AG09319 (cell line): ENCODE measurements at places on chromosomes 1 and 21.
A peak's percentile ranks its signal among the peaks of the same experiment; 100 is the strongest.

- no peak for DNase-seq
Measured at GRCh38 chr1:69475021-69475420, 92.7 kb upstream of the LRRC7 start.

GRCh38 chr1:183081402-183082120, 58.3 kb downstream of the LAMC1 start:
- DNase-seq, result no peak

- DNase-seq, result no peak
Measured at GRCh38 chr1:91549041-91549735, 48.5 kb downstream of the CDC7 start.

DNA sequence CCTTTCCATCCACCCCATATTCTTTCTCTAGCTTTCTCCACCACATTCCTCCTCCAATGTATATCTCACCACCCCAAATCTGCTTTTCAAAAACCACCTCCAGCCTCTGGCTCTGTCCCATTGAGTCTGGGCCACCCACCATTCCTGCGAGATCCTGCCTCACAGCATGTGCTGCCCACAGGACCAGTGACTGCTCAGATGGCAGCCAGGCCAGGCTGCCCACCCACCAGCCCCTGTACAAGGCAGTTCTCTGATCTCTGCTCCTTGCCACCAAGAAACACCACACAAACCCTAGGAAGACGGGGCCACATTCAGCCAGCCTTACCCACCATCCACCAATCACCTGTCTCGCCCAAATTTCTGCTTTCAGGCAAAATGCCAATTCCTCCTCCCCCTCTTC, 53.7 kb downstream of the PLEKHA6 start:
- no peak for DNase-seq

- no peak for DNase-seq
Measured at GRCh38 chr1:186903374-186904136, 74.8 kb downstream of the PLA2G4A start.

GRCh38 chr1:167231873-167232450, 11.3 kb downstream of the POU2F1 start:
- no peak for DNase-seq

- DNase-seq, result no peak
Measured at GRCh38 chr1:229158341-229158921, 112.5 kb upstream of the RAB4A start.

GRCh38 chr1:183052861-183053260, 29.6 kb downstream of the LAMC1 start:
- DNase-seq, result no peak

- DNase-seq, result no peak
Measured at GRCh38 chr1:186655876-186656275, 24.3 kb downstream of the PTGS2 start.

DNA sequence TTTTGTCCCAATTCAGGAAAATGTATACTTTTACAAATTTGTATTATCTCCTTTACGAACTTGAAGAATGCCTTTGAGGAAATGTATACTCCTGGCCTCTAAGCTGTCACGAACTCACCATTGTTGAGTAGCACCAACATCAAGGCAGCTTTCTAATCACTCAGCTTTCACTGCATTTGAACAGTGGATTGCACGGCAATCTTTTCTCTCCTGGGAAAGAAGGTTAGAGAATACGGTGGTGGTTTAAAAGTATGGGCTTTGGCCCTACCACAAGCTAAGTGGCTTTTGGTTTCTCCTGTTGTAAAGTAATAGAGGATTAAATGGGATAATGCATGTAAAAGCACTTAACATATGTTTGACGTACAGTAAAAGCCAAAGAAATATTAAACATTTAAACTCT, 57.8 kb downstream of the CNST start:
- DNase-seq, result no peak

DNA sequence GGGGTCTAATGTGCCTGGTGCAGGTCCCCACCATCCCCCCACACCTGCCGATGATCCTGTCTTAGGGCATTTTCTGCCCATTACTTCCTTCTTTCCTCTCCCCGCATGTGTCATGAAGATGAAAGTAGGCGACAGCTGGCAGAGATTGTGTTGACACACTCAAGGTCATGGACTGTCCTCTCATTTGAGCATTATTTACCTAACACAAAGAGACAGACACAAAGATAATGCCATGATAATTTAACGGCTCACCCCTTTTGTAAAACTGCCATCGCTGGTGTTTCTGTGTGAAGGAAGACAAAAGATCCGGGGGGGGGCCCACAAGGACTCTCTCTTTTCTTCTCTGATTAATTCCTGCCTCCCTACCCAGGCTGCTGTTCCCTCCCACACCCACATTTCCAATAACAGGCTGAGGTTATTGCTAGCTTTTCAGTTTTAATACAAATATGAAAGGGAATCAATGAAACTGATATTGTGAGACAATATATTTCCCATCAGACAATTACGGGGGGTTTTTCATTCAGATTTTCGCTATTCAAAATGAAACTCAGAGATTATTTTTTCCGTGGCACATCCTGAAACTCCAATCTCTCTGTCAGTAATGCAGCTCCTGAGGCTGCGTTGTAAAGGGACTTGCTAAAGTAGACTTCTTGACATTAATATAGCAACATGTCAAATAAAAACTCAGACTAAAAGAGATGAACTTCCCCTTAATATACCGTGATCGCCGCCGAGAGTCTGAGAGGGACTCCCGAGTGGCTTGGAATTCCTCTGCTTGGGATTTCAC, 561.1 kb downstream of the NPHP4 start:
- no peak for DNase-seq

DNA sequence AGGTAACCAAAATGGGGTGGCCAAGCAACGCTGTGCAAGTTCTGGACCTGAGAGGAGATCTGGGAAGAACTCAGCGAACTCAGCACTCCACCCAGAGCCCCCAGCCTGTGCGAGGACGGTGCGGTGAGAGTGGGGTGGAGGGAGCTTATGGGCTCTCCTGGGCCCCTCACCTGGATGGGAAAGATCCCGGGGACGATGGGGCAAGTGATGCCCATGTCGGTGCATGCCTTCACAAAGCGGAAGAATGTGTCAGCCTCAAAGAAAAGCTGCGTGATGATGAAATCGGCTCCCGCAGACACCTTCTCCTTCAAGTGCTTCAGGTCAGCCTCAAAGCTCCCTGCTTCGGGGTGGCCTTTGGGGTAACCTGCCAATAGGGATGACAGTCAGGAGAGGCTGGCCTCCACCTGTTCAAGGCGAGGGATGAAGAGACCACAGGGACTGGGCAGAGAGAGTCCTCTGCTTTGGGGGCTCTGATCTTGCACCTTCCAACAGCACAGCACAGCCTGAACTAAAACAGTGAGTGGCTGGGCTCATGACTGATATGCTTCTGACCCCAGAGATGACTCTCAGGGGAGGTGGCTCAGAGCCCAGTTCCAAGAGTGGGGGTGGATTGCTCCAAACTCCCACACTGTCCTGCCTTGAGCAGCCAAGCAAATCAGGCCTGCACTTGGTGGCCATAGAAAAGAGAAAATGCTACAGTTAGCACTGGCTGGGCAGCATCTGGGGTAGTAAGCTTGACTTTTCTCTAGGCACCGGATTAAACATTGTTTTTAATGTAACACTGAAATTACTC, 9.5 kb downstream of the MTHFR start:
- no peak for DNase-seq

- no peak for DNase-seq
Measured at GRCh38 chr1:5916572-5917280, 75.5 kb downstream of the NPHP4 start.

- DNase-seq, result no peak
Measured at GRCh38 chr1:84538599-84538998, 32.2 kb upstream of the GNG5 start.

GRCh38 chr1:232109391-232109790, 482.8 kb downstream of the DISC1 start:
- DNase-seq, result no peak

- DNase-seq, result peak; percentile 42
Measured at GRCh38 chr1:230681599-230681998, 32.3 kb downstream of the AGT start.

DNA sequence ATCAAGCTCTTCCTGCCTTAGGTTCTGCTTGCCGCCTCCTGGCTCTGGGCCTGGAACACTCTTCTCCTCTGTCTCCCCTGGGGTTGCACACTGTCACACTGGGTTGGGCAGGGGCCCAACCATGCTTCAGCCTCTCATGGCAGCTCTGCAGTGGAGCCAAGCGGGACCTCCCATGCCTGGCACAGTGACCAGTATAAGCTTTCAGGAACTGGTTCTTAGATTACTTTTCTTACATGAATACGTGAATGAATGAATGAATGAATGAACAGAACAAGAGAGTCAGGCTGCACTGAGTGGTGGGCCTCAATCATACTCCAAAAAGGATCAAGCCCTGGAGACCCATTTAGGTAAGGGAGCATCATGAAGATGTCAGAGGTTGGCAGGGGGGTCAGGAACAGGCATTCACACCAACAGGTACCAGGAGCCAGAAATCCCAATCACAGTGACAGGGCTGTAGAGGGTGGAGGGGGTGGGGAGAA, 30.8 kb upstream of the TMEM125 start:
- DNase-seq, result no peak

DNA sequence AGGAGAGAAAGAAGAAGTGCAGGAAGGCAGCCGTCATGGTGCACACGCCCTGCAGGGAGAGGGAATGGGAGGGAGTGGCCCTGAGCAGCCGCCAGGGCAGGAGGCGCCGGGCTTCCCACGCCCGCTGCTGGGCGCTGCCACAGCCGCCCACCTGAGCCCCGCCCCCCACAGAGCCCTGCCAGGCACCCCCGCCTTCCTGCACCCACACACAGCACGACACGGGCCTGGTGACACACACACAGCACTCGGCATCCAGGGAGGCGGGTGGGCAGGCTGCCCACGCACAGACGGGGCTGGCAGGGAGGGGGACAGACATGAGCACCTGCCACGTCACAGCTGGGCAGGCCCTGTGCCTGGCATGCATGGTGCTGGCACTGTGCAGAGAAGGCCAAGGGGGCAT, 27.5 kb downstream of the ADGRB2 start:
- DNase-seq, result no peak

GRCh38 chr1:107379826-107380225, 239.0 kb downstream of the NTNG1 start:
- DNase-seq, result no peak

DNA sequence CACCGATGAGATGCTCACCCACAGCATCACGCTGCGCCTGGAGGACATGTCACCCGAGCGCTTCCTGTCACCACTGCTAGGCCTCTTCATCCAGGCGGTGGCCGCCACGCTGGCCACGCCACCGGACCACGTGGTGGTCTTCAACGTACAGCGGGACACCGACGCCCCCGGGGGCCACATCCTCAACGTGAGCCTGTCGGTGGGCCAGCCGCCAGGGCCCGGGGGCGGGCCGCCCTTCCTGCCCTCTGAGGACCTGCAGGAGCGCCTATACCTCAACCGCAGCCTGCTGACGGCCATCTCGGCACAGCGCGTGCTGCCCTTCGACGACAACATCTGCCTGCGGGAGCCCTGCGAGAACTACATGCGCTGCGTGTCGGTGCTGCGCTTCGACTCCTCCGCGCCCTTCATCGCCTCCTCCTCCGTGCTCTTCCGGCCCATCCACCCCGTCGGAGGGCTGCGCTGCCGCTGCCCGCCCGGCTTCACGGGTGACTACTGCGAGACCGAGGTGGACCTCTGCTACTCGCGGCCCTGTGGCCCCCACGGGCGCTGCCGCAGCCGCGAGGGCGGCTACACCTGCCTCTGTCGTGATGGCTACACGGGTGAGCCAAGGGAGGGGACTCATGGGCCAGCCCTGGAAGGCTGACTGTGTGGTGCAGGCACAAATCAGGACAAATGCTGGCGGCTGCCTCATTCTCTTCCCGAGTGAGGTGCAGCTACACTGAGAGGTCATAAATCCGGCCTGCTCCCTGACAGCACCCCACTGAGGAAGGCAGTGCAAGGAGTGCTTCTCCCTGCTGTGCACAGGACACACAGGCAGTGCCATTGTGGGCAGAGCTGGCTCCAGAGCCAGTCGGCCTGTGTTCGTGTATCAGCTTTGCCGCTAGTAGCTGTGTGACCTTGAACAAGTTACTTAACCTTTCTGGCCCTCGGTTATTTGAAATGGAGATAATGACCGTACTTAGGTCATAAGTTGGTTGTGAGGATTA, 9.4 kb downstream of the CELSR2 start:
- no peak for DNase-seq

DNA sequence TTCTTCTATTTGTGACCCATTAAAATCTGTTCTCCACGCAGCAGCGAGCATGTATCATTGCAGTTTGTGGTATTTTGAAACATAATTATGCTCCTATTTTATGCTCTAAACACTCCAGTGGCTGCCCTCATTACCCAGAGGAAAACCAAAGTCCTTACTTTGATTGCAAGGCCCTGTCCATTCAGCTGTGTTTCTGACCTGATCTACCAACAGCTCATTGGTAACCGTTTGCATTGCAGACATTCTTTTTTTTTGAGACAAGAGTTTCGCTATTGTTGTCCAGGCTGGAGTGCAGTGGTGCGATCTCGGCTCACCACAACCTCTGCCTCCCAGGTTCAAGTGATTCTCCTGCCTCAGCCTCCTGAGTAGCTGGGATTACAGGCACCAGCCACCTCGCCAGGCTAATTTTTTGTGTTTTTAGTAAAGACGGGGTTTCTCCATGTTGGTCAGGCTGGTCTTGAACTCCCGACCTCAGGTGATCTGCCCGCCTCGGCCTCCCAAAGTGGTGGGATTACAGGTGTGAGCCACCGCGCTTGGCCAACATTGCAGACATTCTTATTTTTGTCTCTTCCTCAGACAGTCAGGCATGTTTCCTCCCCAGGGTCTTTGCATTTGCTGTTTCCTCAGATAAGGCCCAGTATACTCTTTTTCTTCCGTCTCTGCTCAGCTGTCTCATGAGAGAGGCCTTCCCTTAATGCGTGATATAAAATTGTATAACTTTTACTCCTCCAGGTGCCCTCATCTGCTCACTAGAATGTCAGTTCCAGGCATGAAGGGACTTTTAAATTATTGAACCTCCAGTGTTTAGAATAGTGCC, 32.5 kb downstream of the THRAP3 start:
- no peak for DNase-seq

- peak; percentile 11 for DNase-seq
Measured at GRCh38 chr21:32940079-32941014, 85.4 kb upstream of the OLIG2 start.

DNA sequence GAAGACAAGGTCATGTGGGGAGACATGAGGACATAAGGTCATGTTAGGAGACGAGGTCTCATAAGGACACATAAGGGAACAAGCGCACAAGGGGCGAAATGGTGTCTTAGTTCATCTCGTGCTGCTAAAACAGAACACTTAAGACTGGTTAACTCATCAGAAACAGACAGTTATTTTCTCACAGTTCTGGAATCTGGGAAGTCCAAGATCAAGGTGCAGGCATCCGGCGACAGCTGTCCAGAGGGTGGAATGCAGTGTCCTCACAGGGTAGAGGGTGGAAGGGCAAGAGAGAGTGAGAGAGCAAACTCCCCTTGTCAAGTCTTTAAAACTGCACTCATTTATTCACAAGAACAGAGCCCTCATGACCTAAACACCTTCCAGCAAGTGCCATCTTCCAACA, 34.6 kb upstream of the PDPN start:
- no peak for DNase-seq

GRCh38 chr1:155080312-155081228, 1.9 kb downstream of the EFNA3 start:
- no peak for DNase-seq
